ENCODE measurements at places on chromosomes 7 and 10. TPM values are rescaled to one million over a fixed set of nuclear protein-coding genes. Genes with fewer than 3 reads are reported as not detected.

DNA sequence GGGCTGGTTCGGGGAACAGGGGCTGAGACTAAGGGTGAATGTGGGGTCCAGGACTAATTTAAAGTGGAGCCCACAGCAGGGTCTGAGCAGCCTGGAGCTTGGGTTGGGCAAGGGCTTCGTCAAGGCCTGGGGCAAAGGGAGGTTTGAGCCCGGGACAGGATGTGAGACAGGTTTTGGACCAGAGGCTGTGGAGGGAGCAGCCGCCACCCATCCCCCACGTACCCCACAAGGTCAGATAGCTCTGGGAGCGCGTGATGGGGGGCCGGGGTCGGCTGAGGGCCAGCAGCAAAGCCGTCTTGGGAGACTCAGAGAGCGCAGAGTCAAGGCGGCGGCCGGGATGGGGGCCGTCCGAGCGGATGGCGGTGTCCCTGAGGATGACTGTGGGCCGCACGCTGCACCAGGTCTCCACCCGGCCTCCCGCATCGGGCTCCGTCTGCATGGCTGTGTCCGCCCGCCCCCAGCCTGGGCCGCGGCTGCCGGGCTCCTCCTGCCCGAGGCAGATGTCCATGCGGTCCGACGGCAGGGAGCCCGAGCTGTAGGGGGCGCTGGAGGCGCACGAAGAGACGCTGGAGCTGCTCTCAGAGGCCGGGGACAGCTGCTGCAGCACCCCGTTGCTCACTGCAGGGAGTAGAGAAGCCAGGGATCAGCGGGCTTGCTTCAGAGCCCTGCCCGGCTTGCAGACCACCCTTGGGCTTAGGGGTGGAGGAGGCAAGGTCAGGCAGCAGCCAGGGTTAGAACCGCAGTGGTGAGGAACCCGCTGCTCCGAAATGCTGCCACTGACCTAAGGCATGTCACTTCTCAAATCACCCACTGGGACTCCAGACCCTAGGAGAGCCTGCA lies 12.1 kb downstream of the PDZD7 start:
- no peaks in the 10 kb centered on the region for H3K36me3 ChIP-seq
- DNase-seq = peak; percentile 73
- H3K4me3 ChIP-seq = no peak overlapping the region
- H3K4me1 ChIP-seq = peaks cover 22% of the 10 kb centered on the region
- no peak overlapping the region for H3K27ac ChIP-seq

DNA sequence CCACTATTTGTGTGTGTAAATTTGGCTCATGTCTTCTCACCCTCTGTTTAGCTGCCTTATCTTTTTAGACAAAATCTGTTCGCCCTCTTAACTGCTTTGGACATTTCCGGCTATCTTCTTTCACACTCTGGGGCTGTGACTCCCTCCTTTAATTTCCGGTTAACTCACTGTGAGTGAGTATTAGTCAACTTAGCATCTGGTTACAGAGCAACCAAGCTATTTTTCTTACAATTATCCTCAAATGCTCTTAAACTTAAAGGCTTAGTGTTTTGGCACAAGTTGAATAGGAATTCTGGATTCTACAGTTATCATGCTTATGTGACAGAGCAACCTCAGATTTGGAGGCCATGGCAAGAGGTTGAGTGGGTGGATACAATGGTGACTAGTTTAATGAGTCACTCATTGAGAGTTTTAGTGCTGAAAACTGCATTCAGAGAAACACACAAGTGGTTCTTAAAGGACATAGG lies 177.6 kb upstream of the SEMA3A start:
- peaks cover 15% of the 10 kb centered on the region for H3K4me1 ChIP-seq
- DNase-seq = peak; percentile 46
- no peak overlapping the region for H3K4me3 ChIP-seq
- H3K27ac ChIP-seq = peak overlapping the region; percentile 84

Gene VSTM4
- 1.8 TPM for total RNA-seq

DNA sequence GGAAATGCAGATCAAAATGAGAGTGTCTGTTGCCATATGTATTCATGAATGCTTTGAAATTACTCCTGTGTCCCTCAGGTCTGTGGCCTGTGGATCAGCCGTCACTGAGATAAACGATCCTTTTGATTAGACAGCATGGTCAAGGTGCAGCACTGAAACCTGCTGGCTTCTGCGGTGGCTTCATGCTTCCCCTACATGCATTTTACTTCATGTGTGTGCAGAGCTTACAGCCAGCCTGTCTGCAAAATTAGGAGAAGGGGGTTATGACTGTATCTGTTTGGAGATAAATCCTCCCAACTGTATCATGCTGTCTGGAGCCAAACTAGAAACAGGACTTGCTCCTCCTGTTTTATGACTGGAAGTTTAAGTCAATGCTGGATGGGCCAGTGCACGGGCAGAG lies 71.0 kb upstream of the PLPP4 start:
- no peaks in the 10 kb centered on the region for H3K36me3 ChIP-seq
- DNase-seq = no peak
- H3K4me1 ChIP-seq = peaks cover 7% of the 10 kb centered on the region
- H3K27me3 ChIP-seq = no peaks in the 10 kb centered on the region

- no peaks in the 10 kb centered on the region for H3K27me3 ChIP-seq
- H3K4me3 ChIP-seq = no peak overlapping the region
- H3K4me1 ChIP-seq = peaks cover 32% of the 10 kb centered on the region
- DNase-seq = no peak
Observed at GRCh38 chr10:93290661-93291354, 191.3 kb downstream of the MYOF start.

GRCh38 chr7:1029637-1030443 lies 14.5 kb upstream of the GPR146 start:
- no peak overlapping the region for H3K27ac ChIP-seq
- peaks cover 27% of the 10 kb centered on the region for H3K36me3 ChIP-seq
- no peaks in the 10 kb centered on the region for H3K27me3 ChIP-seq

- no peaks in the 10 kb centered on the region for H3K4me1 ChIP-seq
- no peaks in the 10 kb centered on the region for H3K36me3 ChIP-seq
- no peak overlapping the region for H3K27ac ChIP-seq
- H3K27me3 ChIP-seq = no peaks in the 10 kb centered on the region
Observed at GRCh38 chr7:107427462-107427861, 42.4 kb upstream of the GPR22 start.

DNA sequence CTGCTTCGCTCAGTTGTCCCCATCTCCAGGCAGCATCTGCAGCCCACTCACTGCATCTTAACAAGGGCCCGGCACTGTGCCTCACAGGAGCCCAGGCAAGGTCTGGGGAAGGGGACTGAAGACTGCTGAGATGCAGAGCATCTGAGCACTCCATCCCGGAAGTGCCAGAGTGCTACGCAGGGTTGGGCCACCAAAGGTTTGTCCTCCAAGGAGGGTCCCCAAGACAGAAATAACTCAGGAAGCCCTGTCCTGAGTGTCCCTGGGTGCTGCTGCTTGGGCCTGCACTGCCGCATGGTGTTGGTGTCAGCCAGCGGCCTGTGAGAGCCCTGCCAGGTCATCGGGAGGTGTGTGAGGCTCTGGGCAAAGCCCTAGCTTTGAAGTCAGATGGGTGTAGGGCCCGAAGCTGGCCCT lies 288.2 kb upstream of the ZMIZ1 start:
- no peak overlapping the region for H3K4me3 ChIP-seq
- no peak for DNase-seq
- H3K27ac ChIP-seq = no peak overlapping the region
- H3K36me3 ChIP-seq = no peaks in the 10 kb centered on the region
- H3K4me1 ChIP-seq = peaks cover 35% of the 10 kb centered on the region

Gene GNGT1
- not detected for total RNA-seq

DNA sequence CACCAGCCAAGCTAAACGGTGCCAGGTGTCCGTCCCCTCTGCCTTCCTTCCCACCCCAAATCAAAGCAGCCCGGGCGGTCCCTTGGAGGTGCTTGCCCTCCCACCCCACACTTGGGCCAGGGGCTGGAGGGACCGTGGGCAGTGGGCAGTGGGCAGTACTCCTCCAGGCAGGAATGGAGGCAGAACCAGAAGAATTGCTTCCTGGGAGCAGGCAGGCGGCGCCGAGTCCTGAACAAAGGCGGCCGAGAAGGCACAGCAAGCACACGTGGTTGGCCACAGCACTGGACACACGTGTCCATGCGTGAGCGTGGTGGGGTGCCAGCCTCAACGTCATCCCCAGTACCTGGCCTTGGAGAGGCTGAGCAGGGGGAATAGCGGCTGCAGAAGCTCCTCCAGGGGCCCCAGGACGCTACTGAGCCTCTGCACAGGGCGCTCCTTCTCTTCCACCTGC lies 48.4 kb upstream of the NKX6-2 start:
- H3K4me1 ChIP-seq = no peaks in the 10 kb centered on the region
- peaks cover 24% of the 10 kb centered on the region for H3K27me3 ChIP-seq
- DNase-seq = no peak

Gene FZD8
- total RNA-seq = 15.9 TPM

DNA sequence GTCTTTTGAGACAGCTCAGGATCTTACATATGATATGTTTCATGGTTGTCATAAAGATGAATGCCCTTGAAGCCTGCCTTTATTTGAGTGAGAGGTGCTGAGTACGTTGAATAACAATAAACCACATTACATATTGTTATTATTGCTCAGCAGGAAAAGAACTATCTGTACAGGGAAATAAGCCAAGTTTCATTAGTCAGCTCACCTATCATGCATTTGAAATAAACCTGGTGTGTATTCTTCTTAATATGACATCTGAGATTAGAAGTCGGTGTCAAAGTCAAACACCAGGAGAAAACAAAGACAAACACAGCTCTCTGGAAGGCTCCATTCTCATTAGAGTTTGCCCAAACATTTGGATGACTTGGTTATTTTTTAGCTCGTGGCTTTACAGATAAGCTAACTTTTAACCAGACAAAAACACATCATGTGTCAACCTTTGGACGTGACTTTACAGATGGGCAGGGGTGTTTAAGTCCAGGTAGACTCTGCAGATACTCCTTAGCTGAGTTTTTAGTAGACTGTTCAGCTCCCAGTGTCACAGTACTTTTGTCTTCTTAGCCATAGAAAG lies 71.2 kb upstream of the AOAH start:
- DNase-seq = no peak
- no peak overlapping the region for H3K27ac ChIP-seq
- H3K4me1 ChIP-seq = no peaks in the 10 kb centered on the region
- no peaks in the 10 kb centered on the region for H3K27me3 ChIP-seq
- no peaks in the 10 kb centered on the region for H3K36me3 ChIP-seq
- no peak overlapping the region for H3K4me3 ChIP-seq

Gene ACHE
- total RNA-seq = 0.16 TPM

- no peaks in the 10 kb centered on the region for H3K4me1 ChIP-seq
- no peaks in the 10 kb centered on the region for H3K36me3 ChIP-seq
- DNase-seq = no peak
- 0 out of 2 replicates have a peak, but pooled peaks cover 4% of the 10 kb centered on the region for H3K27me3 ChIP-seq
- no peak overlapping the region for H3K4me3 ChIP-seq
Observed at GRCh38 chr10:84696610-84697009, 368.2 kb downstream of the CCSER2 start.

Gene FAM24B
- total RNA-seq = 11.7 TPM

GRCh38 chr10:60042262-60042661 lies 135.9 kb upstream of the CCDC6 start:
- H3K4me3 ChIP-seq = no peak overlapping the region
- H3K36me3 ChIP-seq = no peaks in the 10 kb centered on the region
- H3K27me3 ChIP-seq = peaks cover 3% of the 10 kb centered on the region
- no peaks in the 10 kb centered on the region for H3K4me1 ChIP-seq
- no peak for DNase-seq

DNA sequence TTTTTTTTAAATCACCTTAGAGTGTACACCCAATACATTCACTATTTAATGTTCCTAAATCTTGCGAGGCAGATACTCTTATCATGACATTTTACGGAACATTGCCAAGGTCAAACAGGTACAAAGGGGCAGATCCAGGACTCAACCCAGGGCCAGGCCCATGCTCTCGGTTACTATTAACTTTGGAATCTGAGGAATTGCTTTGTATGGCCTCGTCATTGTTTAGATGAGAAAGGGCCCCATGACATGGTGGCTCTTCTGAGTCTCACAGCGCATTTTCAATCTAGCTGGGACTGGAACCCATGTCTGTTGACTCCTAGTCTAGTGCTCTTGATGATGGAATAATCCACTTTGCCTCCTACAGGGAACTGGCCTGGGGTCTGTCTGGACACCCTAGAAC lies 59.1 kb downstream of the GATA3 start:
- H3K27ac ChIP-seq = no peak overlapping the region
- no peaks in the 10 kb centered on the region for H3K27me3 ChIP-seq
- DNase-seq = no peak
- H3K4me3 ChIP-seq = no peak overlapping the region
- no peaks in the 10 kb centered on the region for H3K36me3 ChIP-seq
- no peaks in the 10 kb centered on the region for H3K4me1 ChIP-seq

All from SJSA1 (cell line).